GM06990 (cell line): ENCODE measurements at places on chromosomes 2 and 18.

- no peak for DNase-seq
Measured at GRCh38 chr18:32769586-32770053, 3.2 kb downstream of the KLHL14 start.

DNA sequence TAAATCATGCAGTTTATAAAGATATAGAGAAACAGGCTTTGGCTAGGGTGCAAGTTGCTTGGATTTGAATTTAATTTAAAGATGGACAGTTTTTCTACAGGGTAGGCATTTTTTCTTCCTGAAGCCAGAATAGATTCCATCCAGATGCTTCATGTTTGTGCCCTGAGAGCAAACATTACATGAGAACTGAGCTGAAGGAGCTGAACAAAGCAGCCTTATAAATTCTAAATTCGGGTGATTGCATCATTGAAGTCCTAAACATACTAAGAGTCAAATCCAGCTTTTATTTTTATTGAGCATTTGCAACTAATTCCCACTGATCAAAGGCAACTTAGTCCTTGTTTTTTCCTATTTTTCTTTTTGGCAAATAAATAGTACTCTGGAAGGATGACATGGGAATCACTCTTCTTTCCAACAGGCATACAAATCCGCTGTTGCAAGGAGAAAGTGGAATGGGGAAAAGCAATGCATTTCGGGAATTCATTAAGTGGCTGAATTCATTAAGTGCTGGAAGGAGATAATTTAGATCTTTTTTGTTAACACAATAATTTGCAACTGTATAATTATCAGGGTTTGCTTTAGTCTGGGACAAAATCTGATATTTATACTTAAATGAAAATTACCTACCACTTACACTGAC lies 828.0 kb downstream of the SLC4A3 start:
- DNase-seq = no peak

- DNase-seq = no peak
Measured at GRCh38 chr18:47992266-47992665, 61.8 kb upstream of the SMAD2 start.

DNA sequence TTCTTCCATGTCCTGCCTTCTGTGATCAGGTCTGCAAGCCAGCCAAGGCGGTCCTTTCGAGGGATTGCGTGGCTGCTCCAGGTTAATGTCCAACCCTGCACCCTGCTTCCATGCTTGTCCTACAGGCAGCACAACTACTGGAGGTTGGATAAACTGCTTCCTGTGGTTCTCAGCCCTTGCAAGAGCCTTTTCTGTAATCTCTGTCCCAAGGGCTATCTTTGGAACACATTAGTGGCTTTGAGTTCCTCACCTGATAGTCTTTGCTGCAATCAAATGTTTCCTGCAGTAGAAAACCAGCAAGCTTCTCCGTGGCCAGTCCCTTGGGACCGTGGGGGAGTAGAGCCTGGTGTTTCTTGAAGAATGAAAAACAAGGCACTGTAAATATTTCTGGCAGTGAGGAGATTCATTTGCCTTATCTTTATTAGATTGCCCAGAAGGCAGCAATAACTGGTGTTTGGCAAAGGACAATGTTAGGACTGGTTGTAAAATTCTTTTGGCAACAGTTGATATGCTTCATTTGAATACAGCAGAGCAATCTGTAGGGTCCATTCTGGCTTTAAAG lies 214.4 kb downstream of the FHOD3 start:
- no peak for DNase-seq

DNA sequence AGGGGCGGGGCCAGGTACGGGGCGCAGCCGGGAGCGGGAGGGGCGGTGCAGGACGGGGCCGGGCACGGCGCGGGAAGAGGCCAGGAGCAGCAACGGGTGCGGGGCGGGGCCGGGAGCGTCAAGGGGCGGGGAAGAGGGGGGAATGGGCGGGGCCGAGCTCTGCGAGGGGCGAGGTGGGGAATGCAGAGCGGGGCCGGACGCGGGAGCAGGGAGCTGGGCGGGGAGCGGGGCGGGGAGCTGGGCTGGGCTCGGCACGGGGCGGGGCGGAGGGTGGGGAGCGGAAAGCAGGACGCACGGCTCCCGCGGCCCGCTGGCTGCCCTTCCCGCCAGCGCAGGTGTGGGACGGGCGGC lies at the start of gene IMPA2:
IMPA2 (plus strand) TSS at position 316 of the 351 bp plus-strand sequence. CDS start 163 bp downstream, outside the sequence.
- no peak for DNase-seq
